ENCODE measurements at places on chromosomes 7 and 10. TPM values are rescaled to one million over a fixed set of nuclear protein-coding genes. Genes with fewer than 3 reads are reported as not detected.

Gene SGPL1
- total RNA-seq, result 52.8 TPM

Gene LBX1
- total RNA-seq, result not detected

Gene TCTN3
- 34.7 TPM for total RNA-seq

Gene PEX1
- total RNA-seq, result 21.8 TPM

Gene FAM221A
- total RNA-seq, result 21.5 TPM

Gene MUC12
- total RNA-seq, result 7.0 TPM

Gene CNPY1
- not detected for total RNA-seq

Gene SLC26A5
- 0.40 TPM for total RNA-seq

Measured in H1 (cell line).